ENCODE measurements at places on chromosomes 3 and 15. TPM values are rescaled to one million over a fixed set of nuclear protein-coding genes. Genes with fewer than 3 reads are reported as not detected.

SLC28A1 gene
- not detected for total RNA-seq

ABTB1 gene
- 21.1 TPM for total RNA-seq

KLHL40 gene
- total RNA-seq = not detected

DUOX2 gene
- not detected for total RNA-seq

CD276 gene
- total RNA-seq = 230 TPM

GPR160 gene
- 0.26 TPM for total RNA-seq

WDR73 gene
- 32.3 TPM for total RNA-seq

ROPN1 gene
- total RNA-seq = not detected

CTDSPL gene
- total RNA-seq = 24.4 TPM

FLNB gene
- 300 TPM for total RNA-seq
